Activated naive CD8-positive, alpha-beta T cell treated with anti-CD3 and anti-CD28 coated beads for 36 hours (primary cell): ENCODE measurements at places on chromosomes 2 and 18. TPM values are rescaled to one million over a fixed set of nuclear protein-coding genes. Genes with fewer than 3 reads are reported as not detected.

Gene CRYGD
- not detected for total RNA-seq

Gene NIF3L1
- total RNA-seq = 33.9 TPM

Gene CCDC178
- total RNA-seq = not detected

Gene HOXD13
- total RNA-seq = not detected

Gene HS6ST1
- 17.4 TPM for total RNA-seq

Gene GCKR
- not detected for total RNA-seq

Gene TBR1
- not detected for total RNA-seq

Gene AKAIN1
- total RNA-seq = not detected

Gene ZNF396
- total RNA-seq = 0.92 TPM

Gene OSBPL6
- 3.1 TPM for total RNA-seq

Gene VAMP8
- 98.3 TPM for total RNA-seq
